ENCODE measurements at places on chromosomes 16 and 17.

DNA sequence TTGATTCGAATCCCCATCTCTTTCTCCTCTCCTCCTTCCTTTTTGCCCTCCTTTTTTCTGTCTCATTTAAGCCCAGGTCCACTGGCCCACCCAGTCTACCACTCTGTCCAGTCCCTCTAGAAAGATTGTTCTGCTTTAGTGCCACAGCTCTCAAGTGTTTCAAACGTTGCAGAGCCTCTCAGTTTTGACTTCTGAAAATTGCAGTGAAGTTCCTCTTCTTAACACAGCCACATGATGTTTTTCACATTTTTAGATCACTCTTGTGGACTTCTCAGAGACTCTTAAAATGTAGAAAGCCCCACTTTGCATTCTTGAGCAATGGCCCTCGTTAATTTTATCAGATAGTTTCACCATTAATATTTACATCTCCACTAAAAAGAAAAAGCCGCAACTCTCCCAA is 253.1 kb downstream of the HAPSTR1 start:
- DNase-seq: no peak

- no peak for DNase-seq
These were observed 52.7 kb upstream of the KSR1 start for GRCh38 chr17:27403480-27404005.

GRCh38 chr17:73027130-73027741 is 65.3 kb downstream of the SLC39A11 start:
- no peak for DNase-seq

GRCh38 chr17:18002171-18002570 is 29.5 kb downstream of the DRC3 start:
- no peak for DNase-seq

GRCh38 chr16:57591086-57591869 is 37.2 kb upstream of the ADGRG1 start:
- DNase-seq: no peak

DNA sequence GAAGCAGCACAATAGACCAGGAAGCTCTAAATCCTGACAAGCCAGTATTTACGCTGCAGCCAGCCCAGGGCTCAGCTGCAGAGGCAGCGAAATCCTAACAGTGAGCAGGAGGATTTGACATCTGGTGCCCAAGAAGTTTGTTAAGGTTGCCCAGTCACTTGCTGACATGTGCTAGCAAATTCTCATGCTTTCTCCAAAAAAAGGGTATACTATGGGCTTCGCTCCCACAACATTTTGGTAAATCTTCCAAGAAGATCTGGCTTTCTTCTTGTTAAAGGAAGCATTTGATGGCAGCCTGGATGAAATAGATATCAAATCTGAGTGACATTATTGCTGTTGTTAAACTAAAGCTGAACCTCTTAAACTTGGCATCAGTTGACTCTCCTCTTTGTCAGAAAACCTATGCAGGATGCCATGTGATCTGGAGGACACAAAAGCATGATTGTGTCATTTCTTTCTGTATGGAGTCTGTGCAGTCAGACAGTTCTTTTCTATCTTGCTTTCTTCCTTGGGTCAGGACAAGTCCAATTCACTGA is 949.7 kb upstream of the RBFOX1 start:
- no peak for DNase-seq

- DNase-seq: no peak
These were observed 26.2 kb upstream of the ALKBH5 start for GRCh38 chr17:18157354-18157985.

- DNase-seq: no peak
These were observed 13.9 kb downstream of the NXPH3 start for GRCh38 chr17:49589577-49589927.

DNA sequence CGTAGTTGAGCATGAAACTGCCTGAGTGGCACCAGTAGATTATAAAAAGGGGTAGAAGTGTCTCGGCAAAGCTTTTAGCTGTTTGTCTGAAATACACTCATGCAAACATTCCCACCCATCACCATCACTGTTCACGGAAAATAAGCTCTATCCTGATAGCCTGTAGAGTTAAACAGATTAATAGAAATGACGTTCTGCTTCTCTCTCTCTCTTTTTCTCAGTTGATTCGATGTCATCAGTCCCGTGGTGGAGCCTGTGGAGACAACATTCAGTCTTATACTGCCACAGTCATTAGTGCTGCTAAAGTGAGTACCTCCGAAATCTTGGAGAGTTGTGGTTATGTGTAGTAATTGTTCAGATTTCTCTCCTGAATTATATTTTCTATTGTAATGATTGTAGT is 224.7 kb downstream of the BCAS3 start:
- DNase-seq: no peak

GRCh38 chr16:23929856-23930255 is 94.1 kb downstream of the PRKCB start:
- DNase-seq: no peak

DNA sequence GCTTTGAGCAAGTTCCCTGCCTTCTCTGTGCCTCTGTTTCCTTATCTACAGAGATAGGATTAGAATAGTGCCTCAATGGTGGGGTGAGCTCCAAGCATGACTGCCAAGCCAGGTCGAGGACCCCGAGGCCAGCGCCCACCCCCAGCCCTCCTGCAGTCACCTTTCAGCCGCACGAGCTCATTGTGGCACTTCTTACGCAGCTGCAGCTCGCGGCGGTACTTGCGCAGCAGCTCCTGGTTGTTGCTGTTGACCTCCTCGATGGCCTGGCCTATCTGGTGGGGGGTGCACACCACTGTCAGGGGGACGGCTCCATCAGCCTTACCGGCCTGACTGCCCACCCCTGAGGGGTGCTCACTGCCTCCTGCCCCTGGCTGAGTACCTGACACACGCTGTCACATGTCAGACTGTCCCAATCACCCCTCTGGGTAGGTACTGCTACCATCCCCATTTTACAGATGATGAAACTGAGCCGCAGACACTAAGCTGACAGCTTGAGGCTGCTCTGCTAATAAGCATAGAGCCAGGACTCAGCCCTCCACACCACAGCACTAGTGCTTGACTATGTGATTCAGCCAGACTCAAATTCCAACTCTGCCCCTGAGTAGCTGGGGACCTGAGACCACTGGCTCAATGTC is 31.3 kb downstream of the KATNB1 start:
- no peak for DNase-seq

GRCh38 chr16:73202161-73202729 is 154.3 kb upstream of the ZFHX3 start:
- no peak for DNase-seq

GRCh38 chr16:4314532-4315185 is 1.2 kb upstream of the GLIS2 start:
- DNase-seq: no peak

DNA sequence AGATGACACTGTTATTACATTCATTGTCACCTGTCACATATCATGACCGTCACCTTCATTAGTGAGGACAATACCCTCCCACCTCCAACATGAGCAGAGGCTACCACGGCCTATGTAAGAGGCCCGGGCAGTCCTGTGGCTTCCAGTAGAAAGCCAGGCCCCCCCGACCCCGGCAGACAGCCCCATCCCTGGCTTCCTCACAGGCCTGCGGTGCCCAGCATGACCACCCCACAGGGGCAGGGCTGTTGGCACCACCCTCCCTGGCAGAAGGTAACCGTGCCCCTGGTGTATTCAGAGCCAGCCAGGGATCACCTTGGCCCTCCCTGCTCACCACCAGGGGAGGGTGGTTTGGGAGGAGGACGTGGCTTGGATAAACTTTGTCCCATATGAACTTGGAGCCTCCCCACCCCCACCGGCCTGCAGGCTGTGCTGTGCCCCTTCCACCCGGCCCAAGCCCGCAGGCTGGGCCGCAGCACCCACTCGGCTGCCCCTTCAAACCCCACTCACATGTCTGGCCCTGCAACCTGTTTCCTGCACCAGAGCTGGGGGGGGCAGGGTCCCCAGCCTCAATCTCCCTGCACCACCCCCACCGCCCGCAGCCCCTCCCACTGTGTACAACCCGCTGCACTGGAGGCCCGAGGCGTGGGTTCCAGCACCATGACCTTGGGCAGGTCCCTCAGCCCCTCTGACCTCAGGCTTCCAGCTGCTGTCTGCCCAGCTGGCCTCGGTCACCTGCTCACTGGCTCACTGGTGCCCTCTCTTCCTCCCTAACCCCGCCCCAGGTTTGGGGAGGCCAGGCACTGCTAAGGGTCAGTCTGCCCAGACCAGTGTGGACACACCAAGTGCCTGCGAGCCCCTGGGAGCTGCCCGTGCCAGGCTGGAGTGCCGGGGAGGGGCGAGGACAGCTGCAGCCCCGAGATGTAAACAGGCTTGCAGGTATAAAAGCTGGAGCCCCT is 12.4 kb upstream of the AATK start:
- no peak for DNase-seq

DNA sequence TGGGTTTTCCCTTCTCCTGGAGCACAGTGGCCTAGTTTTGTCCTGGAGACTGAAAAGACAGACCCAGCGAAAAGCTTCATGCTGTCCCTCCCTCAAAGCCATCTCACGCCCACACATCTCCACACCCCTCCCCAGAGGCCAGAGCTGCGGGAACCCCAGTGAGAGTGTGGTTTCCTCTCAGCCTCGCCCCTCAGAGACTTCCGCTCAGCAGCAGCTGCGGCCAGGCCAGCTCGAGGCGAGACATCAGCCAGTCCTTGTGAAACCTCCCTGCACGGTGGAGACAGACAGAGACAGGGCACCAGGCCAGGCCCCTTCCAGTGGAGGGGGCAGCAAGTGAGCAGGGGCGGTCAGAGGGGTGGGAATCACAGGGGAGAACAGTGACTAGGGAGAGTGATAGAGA is 77.0 kb upstream of the TNRC6C start:
- DNase-seq: peak; percentile 56

- no peak for DNase-seq
These were observed 12.5 kb downstream of the SLC22A31 start for GRCh38 chr16:89187770-89188392.

DNA sequence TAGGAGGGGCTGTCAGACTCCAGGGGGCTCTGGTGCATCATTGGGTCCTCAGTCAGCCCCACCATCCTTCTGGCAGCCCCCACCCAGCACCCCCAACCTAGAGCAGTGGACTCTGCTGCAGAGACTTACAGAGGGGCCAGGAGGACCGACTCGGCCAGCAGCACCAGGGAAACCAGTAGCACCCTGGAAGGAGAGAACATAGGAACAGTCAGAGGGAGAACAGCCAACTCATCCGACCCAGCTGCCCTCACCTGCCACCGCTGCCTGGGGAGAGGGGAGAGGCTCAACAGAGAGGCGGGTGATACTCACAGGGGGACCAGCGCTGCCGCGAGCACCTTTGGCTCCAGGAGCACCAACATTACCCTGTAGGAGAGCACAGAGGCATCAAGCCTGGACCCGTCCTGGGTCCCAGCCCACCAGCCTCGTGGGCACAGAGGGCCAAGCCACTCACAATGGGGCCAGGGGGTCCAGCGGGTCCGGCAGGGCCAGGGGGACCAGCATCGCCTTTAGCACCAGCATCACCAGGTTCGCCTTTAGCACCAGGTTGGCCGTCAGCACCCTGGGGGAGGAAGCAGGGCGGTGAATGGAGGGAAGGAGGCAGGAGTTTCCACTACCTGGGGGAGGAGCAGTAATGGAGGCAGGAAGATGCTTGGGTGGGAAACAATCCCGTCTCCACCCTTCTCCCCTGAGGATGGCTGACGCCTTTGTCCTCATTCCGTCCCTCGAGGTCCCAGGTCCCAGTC is 11.7 kb downstream of the COL1A1 start:
- no peak for DNase-seq

DNA sequence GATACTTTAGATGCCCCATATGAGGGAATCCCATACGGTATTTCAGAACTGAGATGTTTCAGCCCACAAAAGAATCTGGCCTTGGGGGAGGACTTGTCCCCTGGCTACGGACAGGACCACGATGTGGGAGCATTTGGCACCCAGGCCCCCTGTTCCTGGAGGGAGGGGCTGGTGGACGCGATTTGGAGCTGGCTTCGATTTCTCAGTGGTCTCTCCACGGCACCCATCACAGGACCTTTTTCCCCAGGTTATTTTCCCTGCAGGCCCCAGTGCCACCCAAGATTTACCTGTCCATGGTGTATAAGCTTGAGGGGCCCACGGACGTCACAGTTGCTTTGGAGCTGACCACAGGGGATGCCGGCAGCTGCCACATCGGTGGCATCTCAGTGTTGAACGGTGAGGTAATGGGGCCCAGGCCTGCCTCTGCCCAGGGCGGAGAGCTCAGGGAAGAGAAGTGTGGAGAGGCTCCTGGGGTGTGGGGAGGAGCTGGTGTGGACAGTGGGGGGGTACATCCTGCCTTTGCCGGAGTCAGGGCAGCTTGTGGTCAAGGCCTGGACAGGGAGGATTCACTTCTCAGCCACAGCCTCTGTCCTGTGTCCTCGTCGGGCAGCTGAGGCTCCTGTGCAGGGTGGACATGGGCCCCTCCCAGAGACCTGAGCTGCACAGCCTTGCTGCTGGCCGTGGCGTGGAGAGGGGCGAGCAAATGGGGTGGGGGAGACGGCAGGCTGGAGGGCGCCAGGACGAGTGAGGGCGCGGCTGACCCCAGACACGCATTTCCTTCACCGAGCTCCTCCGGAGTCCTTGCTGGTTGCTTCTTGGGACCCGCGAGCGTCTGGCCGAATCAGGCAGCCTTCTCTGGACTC is 9.9 kb downstream of the ENGASE start:
- DNase-seq: no peak

- no peak for DNase-seq
These were observed 16.8 kb upstream of the FZD2 start for GRCh38 chr17:44540246-44541084.

GRCh38 chr16:63744077-63744874 is 1377.6 kb downstream of the CDH11 start:
- DNase-seq: no peak

GRCh38 chr17:29557085-29557738 is 9.6 kb downstream of the ABHD15 start:
- DNase-seq: no peak

DNA sequence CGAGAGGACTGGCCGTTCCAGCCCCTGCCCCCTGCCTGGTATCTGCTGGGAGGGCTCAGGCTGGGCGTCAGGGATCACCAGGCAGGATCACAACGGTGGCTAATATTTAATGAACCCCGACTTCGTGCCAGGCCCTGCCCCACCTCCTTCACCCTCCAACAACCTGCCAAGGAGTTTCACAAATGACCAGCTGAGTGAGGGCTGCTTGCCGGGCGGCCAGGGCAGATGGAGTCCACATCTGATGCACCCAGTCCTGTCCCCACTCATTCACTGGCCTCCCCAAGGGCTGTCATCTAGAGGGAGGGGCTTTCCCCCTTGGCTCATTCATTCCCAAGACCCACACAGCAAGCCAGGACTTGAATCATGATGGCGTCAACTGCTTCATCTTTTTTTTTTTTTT is 17.5 kb downstream of the UBALD1 start:
- DNase-seq: no peak

GRCh38 chr16:12419151-12419550 is 384.5 kb downstream of the CPPED1 start:
- no peak for DNase-seq

DNA sequence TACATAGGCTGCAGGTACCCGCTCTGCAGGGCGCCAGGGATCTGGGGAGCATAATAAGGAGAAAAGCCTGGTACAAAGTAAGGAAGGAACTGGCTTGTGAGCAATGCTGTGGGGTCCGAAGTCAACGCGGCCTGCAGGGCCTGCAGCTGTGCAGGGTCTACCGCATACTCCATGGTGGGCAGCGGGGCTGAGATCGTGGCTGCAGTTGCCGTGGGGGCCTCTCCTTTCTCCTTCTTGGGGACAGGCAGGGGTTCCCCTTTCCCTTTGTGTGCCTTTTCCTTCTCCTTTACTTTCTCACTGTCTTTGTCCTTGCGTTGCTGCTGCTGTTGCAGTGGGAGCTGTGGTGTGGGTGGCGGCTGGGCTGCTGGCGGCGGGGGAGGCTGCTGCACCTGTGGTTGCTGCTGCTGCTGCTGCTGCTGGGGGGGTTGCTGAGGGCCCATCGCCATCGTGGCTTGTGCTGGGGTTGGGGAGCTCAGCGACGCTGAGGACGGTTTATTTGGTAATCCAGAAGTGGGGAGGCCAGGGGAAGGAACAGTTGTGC is 259.6 kb downstream of the ZFHX3 start:
- no peak for DNase-seq
